Osteocyte (in vitro differentiated cells): ENCODE measurements at places on chromosomes 2 and 18.

GRCh38 chr2:24539258-24539657 lies 48.2 kb downstream of the NCOA1 start:
- DNase-seq: no peak

- DNase-seq: no peak
Observed at GRCh38 chr2:45244928-45245327, 235.7 kb upstream of the SIX2 start.

- DNase-seq: no peak
Observed at GRCh38 chr2:224918626-224919471, 123.4 kb downstream of the DOCK10 start.

DNA sequence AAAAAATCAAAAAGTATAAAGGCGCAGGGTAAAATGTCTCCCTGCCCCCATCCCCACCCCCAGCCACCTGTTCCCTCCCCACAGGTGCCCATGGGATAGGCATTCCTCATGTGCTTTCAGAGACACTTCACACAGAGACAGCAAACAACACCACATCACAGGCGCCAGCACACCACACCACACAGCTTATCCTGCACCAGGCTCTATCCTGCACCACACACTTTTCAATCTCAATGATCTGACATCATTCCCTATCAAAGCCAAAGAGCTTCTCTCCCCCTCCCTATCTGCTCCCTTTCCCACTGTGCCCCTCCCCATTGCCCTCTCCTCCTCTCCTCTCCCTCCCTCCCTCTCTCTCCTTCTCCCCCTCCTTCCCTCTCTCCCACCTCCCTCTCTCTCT lies 15.5 kb downstream of the FAM178B start:
- DNase-seq: no peak
